ENCODE measurements at places on chromosomes 4 and X.

GRCh38 chr4:182113779-182114178, 129.4 kb upstream of the TENM3 start:
- DNase-seq, result no peak

DNA sequence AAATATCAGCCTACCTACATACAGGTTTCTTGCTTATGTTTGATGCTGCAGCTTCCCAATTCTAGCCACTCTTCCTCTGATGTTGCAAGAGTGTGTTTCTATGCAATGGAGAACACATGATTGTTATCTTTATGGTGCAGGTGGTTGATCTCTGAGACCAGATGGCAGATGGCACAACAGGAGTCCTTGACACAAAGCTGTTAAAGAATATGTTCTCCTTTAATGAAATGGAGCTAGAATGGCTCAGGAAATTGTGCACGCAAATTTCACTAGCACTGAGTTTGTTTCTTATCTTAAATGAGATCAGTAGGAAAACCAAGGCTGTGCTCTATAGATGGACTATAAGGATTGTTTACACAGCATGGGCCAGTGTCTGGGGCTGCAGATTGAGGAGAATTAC, 29.9 kb upstream of the TTC29 start:
- DNase-seq, result no peak

DNA sequence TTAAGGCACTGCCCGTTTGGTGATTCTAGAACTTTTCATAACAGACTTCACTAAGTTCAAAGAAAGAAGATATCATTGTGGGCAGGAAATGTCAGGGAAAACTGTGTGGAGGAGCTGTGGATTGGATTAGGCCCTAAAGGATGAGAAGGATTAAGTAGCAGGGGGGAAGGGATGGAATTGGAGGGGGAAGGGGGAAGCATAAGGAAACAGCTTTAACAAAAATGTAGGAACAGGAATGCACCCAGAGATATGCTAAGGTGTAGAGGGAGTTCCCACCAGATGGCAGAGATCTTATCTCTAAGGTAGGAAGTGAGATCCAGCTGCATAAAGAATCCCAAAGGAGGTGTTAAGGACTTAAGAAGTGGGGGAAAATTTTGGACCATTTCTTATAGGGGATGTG, 114.5 kb downstream of the LARP7 start:
- no peak for DNase-seq

GRCh38 chr4:77994194-77994721, 62.9 kb upstream of the FRAS1 start:
- peak; percentile 86 for DNase-seq

DNA sequence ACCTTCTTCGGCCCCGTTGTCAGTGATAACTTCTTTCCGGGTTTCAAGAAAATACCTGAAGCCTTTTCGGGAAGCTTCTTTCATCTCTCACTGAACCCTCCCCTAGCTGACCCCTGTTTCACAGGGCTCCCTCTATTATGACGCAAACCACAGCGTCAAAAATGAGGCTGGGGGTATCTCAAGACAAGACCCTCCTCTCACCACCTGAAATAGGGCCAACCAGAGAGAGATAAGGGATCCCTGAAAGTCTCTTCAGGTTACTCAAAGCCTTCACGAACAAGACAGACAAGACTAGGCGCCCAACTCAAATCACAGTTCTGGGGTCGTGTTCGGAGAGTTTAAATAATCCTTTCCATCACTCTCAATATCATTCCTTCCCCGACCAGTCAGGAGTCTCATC, 1.2 kb downstream of the PHF8 start:
- no peak for DNase-seq

- no peak for DNase-seq
Observed at GRCh38 chr4:142077048-142077447, 440.7 kb downstream of the IL15 start.
